ENCODE measurements at places on chromosomes 6 and 20.

DNA sequence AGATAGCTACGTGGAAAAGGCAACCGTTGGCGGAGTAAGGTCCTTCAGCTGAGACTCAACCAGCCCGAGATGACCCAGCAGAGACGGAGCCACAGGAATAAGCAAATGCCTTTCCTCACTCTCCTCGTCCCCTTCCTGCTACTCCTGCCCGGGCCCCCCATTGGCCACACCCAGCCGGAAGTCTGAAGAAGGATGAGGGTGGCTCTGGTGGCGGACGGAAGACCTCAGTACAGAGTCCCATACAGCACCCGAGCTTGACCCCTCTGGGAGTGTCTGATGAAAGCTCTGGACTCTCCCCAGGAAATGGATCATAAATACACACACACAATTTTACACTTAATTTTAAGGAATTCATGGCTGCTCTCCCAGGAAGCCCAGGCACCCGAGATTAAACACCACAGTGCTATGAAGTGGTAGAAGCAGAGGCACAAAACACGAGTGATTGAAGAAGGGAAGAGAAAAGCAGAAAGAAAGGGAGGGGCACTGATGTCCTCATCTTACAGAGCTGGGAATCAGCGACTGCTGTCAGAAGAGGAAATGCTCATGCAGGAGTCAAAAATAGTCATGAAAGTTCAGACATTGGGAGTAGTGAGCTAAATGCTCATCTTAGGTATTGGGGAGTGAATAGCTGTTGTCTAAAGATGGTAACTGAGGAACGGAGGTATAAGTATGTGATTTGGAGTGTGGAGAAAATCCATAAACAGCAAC is 125.6 kb downstream of the BANF2 start:
- DNase-seq, result peak; percentile 14

DNA sequence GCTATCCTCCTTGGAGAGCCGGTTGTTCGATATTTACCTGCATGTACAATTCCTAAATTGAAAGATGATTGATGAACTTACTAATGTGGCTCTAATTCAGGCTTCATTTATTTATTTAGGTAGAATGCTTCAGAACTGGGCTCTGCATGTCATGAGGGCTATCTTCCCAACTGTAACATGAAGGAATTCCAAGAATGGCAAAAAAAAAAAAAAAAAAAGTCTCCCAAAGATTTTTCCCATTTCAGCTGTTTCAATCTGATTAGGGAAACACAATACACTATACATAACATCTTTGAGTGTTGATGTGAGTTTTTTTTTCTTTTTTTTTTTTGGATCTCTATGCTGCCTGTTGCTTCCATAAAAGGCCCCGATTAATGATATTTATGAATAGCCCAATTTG is 120.1 kb upstream of the SHLD1 start:
- no peak for DNase-seq

DNA sequence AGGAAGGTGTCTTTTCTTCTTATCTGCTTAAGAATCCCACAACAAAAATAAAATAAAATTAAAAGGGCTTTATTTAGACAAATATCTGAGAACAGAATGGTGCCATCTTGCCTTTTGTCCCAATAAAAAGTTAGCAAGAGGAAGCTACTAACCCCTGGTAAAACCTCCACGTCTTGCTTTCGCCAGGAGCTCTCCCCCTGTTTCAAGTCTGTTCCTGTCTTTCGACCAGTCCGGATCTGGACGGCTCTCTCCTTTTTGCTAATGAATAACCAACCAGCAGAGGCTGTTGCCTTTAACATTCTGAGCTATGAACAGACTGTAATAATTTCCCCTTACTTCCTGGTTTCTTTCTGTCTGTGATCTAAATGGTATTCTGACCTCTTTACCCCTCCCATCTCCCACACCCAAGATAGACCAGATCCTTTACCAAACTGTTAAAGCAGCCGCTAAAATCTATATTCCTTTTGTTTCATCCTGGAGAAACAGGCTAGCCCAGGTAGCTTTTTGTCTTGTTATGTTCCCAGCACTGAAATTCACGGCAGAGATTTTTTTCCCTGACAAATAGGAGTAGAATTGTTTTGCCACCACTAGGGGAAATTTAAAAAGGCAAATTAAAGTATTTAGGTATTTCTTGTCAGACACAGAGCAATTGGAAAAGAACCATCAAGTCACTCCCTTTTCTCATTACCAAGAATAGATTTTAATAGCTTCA is at the start of gene FRK:
TSS of gene FRK (minus strand) at position 320 of the 712 bp plus-strand sequence. CDS start 580 bp downstream, outside the sequence.
- no peak for DNase-seq

GRCh38 chr6:162821102-162821501 is 93.3 kb downstream of the PACRG start:
- DNase-seq, result no peak

- no peak for DNase-seq
These were observed 101.1 kb upstream of the CLDN20 start for GRCh38 chr6:155162682-155163081.

GRCh38 chr6:159594750-159595117 is 98.3 kb downstream of the SOD2 start:
- peak; percentile 50 for DNase-seq
